ENCODE measurements at places on chromosomes 12 and 14.

GRCh38 chr12:41919048-41919447 is 225.6 kb downstream of the GXYLT1 start:
- no peak for DNase-seq

DNA sequence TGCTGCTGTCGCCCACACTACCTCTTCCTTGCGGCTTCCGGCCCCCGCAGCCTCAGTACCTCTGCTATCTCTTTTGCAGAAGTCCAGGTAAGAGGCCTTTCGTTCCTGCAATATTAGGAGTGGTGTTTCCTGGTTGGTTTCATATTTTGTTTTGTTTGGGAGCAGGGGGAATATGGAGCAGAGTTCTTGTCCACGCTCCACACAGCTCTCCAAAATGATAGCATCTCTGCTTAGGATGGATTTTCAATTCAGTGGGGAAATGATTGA is 768 bp downstream of the OXA1L start:
- no peak for DNase-seq

GRCh38 chr12:59240048-59240447 is 319.7 kb upstream of the LRIG3 start:
- DNase-seq: no peak

DNA sequence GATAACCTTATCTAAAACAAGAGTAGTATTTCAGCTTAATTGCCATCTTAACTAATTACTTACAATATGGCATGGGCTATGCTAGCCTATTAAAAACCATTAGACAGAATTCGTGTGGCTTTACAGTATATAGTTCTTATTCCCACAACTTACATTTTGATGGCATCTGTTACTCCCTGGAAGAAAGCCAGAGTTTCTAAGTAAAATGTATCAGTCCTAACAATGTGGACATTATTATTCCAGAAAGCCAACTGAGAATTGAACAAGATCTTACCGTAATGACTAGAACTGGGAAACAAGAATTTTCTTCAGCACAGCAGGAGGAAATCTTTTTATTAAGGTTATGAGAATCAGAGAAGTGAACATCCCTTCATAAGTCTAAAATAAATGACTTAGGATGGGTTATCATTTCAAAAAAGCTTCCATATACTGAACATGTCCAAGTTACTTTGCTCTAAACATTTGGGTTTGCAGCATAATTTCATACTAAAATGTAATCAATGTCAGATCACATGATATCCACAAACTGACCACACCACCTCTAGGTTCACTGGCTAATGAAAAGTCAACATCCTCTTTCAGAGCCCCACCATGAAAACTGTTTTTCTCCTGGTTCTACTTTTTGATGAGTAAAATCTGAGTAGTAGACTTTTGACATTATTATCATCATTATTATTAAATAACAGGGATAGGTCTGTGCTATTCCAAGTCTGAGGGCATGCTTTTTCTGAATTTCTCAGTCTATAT is 179.7 kb downstream of the SSPN start:
- no peak for DNase-seq

DNA sequence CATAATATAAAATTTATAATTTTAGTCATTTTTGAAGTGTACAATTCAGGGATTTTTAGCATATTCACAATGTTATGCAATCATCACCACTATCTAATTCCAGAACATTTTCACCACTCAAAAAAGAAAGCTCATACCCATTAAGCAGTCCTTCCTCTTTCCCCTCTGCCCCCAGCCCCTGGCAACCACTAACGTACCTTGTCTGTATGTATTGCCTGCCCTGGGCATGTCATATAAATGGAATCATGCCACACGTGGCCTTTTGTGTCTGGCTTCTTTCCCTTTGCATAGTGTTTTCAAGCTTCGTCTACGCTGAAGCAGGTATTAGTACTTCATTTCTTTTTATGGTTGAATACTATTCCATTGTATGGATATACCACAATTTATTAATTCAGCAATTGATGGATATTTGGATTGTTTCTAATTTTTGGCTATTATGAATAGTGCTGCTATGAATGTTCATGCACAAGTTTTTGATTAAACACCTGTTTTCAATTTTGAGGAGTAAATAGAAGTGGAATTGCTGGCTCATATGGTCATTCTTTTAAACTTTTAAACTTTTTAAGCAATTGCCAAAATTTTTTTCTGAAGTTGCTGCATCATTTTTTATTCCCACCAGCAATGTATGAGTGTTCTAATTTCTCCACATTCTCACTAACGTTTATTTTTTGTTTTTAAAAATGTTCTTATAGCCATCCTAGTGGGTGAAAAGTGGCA is 1.6 kb upstream of the SSTR1 start:
- no peak for DNase-seq

Measured in hypothalamus (tissue), 51 donors.